ENCODE measurements at places on chromosomes 7 and 10. TPM values are rescaled to one million over a fixed set of nuclear protein-coding genes. Genes with fewer than 3 reads are reported as not detected.

The TRIM50 gene
- not detected for total RNA-seq

The MALRD1 gene
- 58.6 TPM for total RNA-seq

The CTBP2 gene
- 73.7 TPM for total RNA-seq

DNA sequence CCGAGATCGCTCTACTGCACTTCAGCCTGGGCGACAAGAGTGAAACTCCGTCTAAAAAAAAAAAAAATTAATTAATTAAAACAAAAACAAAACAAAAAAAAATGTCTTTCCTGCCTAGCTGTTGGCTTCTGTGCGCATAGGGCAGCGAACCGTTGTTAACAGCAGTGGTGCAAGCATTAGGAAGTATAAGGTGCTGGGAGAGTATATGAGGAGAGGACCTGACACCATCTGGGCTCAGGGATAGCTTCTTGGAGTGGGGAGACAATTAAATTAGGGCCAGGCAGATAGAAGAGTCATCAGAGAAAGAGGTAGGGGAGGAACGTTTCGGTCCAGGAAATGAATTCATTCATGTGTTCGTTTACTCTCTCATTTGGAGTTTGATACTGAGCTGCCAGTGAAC is 46.2 kb upstream of the EZH2 start:
- DNase-seq, result no peak

GRCh38 chr10:88107296-88108097 is 244.1 kb downstream of the PTEN start:
- DNase-seq, result no peak

DNA sequence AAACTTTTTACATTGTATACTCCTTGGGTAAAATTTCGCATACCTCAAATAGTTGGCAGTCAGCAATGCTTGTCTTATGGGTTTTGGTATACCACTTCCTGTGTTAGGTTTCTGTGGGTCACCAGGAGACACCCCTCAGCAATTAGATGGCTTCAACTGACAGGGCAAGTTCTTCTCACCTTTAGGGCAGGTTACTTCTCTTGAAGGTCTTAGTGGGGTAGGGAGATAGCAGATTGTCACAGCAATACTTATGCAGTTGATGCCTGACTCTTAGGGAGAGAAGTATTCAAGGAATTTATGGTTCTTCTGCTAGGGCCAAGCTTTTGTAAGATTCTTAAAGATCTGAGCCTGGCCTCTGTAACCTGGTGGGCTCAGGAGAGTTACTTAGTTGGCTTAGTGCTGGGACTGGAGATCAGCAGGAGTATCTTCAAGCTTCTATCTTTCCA is 42.9 kb downstream of the MKLN1 start:
- no peak for DNase-seq

- DNase-seq, result no peak
Measured at GRCh38 chr7:150399421-150400007, 20.4 kb downstream of the ZNF775 start.
